ENCODE measurements at places on chromosomes 12 and 14. TPM values are rescaled to one million over a fixed set of nuclear protein-coding genes. Genes with fewer than 3 reads are reported as not detected.

Gene EXOC3L4
- total RNA-seq = 0.26 TPM

Gene RNFT2
- 0.26 TPM for total RNA-seq

Gene CLBA1
- 8.4 TPM for total RNA-seq

Gene SELPLG
- 0.13 TPM for total RNA-seq

Gene SERPINA12
- total RNA-seq = not detected

Gene FGD6
- 13.3 TPM for total RNA-seq

Gene SINHCAF
- 182 TPM for total RNA-seq

Gene MYH6
- not detected for total RNA-seq

Gene PCK2
- 84.8 TPM for total RNA-seq

Gene KRT1
- not detected for total RNA-seq

Gene RTL1
- not detected for total RNA-seq

Gene NPFF
- total RNA-seq = not detected

Gene LRTM2
- total RNA-seq = not detected

Gene C3AR1
- not detected for total RNA-seq

Gene FGF6
- total RNA-seq = not detected

Gene APOF
- total RNA-seq = not detected

- peak; percentile 52 for DNase-seq
Measured at GRCh38 chr14:21748869-21749303, 75.3 kb upstream of the OR4E1 start.

- DNase-seq = no peak
Measured at GRCh38 chr14:63268771-63269170, 50.0 kb downstream of the GPHB5 start.

DNA sequence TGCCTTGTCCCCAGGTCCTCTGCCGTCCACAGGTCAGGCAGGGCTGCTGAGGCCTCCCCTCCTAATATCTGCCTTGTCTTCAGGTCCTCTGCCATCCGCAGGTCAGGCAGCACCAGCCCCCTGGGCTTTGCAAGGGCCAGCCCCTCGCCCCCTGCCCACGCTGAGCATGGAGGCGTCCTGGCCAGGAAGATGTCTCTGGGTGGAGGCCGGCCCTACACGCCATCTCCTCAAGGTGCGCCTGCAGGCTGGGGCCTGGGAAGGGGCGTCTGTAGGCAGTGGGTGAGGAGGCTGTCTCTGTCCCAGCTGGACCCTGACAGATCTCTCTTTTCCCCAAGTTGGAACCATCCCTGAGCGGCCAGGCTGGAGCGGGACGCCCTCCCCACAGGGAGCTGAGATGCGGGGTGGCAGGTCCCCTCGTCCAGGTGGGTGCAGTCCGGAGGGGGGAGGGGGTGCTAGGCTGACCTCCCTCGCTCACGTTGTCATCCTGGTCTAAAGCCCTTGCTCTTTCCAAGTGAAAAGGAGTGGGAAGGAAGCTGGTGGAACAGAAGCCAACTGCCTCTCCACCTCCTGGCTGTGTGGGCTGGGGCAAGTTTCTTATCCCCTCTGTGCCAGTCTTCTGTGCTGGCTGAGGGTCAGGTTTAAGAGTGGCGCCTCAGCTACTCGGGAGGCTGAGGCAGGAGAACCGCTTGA, 13.9 kb upstream of the PUS1 start:
- no peak for DNase-seq

- DNase-seq = no peak
Measured at GRCh38 chr12:11310336-11310735, at the start of gene PRB4. Gene PRB4 (minus strand): TSS chr12:11310436. CDS start chr12:11310398, 38 bp downstream.

GRCh38 chr12:112798048-112798760, 6.7 kb downstream of the RPH3A start:
- DNase-seq = no peak

- DNase-seq = peak; percentile 49
Measured at GRCh38 chr14:88129306-88130056, 124.5 kb downstream of the GPR65 start.

GRCh38 chr14:22420598-22421186, 168.3 kb downstream of the DAD1 start:
- DNase-seq = no peak

DNA sequence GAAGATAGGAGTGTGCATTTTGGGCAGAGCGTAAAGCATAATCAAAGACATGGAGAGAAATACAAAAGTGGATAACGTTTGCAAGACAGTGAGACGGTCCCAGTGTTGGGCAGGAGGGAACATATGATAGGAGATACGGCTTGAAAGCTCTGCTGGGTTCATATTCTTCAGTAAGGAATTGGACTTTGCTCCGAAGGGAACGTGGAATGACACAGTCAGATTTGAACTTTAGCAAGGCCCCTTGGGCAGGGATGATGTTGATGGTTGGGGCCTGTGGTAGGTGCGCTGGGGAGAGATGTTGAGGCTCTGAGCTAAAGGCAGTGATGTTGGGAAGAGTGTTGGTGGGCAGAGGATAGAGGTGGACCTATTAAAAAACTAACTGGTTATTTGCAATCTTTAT, 143.5 kb upstream of the TBX3 start:
- DNase-seq = no peak

DNA sequence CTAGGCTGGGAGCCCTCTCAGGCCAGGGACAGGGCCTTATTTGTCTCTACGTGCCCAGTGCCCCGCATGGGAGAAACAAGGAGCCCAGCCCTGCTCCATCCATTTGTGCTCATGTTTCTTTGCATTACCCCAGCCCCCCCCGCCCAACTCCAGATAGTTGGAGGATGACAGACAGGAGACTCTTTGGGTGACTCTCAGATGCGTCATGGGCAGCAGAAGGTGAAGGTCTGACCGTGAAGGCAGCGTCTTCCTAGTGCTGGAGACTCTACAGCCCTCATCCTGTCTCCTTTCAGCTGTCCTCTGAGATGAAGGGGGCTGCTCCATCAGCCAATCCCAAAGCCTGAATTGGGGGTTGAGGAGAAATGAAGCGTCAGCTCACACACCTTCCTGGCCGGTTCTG, 283 bp upstream of the PSMB11 start:
- no peak for DNase-seq

- DNase-seq = peak; percentile 93
Measured at GRCh38 chr14:78143489-78144145, 26.6 kb upstream of the NRXN3 start.

- DNase-seq = no peak
Measured at GRCh38 chr12:104632724-104633201, 176.0 kb downstream of the CHST11 start.

DNA sequence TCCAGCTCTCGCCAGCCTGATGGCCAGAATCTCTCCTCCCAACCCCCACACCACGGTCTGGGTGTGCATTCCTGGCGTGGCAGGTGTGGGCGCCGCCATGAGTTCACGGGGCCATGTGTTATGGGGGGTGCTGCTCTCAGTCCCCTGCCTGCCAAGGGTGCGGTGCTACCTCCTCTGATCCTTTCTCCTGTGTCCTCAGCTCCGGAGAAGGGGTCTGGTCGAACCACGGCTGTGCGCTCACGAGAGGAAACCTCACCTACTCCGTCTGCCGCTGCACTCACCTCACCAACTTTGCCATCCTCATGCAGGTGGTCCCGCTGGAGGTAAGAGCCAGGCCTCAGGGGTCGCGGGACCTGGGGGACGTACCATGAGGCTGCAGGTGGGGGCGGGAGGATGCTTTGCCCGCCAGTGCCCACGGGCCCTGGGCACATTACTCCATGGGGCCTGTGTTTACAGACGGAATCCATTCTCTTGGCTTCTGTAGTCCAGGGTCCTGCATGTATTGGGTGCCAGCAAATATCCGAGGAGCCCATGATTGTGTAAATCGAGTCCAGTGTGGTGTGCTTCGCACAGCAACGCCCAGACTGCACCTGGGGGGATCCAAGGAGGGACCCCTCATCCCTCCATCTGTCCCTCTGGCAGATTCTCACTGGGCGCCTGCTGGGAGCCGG, 130.8 kb downstream of the ADGRD1 start:
- DNase-seq = no peak

DNA sequence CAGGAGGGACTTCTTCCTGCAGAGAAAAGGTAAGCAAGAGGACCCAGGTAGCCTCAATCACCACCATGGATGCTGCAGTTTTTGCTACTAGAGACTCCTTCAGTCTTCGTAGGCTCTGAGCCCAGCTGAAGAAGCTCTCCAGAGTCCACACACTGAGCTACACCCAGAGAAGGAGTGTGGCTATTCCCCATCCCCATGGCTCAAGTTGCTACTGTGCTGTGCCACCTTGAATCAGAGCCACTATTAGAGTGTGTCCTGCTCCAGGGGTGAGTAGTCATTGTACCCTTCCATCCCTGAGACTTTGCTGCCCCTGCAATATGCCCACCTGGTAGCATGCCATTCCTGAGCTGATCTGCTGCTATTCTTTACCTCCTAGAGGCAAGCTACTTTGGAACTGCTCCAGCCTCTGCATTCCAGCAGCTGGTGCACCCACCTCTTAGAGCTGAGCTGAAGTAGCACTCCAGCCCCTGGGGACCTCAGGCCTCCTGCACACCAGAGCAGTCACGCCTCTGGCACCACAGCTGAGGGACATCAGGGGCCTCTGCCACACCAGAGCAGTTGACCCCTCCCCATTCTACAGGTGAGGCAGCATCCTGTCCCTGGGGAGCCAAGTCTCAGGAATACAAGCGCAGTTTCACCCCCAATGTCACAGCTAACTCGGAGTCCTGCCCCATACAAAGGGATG, 213.0 kb downstream of the TRHDE start:
- no peak for DNase-seq

- DNase-seq = peak; percentile 59
Measured at GRCh38 chr12:130761537-130762318, 45.6 kb upstream of the RIMBP2 start.

- no peak for DNase-seq
Measured at GRCh38 chr14:76293923-76294322, 82.0 kb upstream of the ESRRB start.

- no peak for DNase-seq
Measured at GRCh38 chr12:122990561-122990960, 10.1 kb downstream of the ARL6IP4 start.

GRCh38 chr14:51616724-51617409, 34.8 kb upstream of the FRMD6 start:
- peak; percentile 91 for DNase-seq

DNA sequence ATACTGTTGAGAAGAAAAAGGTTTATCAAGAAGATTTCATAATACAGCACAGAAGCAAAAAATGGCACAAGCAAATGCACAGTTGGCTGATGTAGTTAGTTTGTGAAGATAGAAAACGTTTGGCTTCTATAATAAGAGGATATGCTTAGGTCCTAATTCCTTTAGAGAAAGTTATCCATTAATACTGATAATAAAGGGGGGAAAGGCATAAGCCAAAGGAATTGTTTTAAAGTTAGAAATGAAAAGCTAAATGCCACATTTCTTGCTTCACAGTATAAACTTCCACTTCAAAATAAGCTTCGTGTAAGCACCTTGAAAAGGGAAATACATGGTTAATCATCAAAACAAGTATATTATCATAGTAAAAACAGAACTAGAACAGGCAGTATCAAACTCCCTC, 12.4 kb downstream of the LMO3 start:
- DNase-seq = peak; percentile 60

DNA sequence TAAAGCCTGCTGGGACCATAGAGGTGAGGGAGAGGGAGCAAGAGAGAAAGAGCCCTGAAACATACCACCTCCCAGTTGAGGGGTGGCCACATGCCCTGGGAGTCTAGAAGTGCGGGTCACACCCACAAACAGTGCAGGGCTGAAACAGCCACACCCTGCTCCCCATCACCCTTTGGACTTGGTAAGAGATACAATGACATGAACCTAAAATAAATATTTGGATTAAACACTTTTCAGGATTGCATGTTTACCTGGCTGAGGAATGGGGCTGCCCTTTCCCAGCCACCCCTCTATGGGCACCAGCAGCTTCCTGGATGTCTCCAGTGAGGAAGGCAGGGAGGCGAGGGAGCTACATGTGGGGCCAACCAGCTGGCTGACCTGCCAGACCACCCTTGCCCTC, 39.0 kb upstream of the TC2N start:
- no peak for DNase-seq

DNA sequence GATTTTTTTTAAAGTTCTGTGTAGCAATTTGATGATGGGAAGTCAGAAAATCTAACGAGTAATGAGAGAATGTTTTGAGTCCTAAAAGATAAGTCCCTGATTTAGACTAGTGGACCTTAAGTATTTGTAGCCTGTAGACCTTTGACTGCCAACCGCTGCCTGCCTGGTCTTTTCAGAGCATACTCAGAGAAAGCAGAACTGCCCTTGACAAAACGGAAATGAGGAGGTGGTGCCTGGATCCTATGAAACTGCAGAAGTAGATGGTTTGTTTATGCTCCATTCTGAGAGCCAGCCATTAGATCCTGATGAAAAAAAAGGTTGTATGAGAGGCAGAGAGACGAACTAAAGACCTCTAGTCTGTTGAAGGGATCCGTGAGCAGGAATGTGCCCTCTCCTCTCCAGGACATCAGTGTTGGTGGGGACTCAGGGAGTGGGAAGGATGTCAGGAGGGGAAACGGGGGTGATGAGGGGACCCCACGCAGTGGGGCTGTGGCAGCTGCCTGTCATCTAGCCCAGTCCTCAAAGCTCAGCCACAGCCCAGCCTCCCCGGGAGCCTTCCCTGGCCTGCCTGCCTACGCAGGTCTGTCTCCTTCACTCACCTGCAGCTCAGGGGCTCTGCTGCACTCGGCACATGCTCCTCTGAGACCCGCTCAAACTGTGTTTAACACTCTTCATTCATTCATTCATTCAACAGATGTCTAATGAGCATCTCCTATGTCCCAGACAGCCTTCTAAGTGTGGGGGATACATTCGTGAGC, 447.5 kb downstream of the AACS start:
- no peak for DNase-seq

DNA sequence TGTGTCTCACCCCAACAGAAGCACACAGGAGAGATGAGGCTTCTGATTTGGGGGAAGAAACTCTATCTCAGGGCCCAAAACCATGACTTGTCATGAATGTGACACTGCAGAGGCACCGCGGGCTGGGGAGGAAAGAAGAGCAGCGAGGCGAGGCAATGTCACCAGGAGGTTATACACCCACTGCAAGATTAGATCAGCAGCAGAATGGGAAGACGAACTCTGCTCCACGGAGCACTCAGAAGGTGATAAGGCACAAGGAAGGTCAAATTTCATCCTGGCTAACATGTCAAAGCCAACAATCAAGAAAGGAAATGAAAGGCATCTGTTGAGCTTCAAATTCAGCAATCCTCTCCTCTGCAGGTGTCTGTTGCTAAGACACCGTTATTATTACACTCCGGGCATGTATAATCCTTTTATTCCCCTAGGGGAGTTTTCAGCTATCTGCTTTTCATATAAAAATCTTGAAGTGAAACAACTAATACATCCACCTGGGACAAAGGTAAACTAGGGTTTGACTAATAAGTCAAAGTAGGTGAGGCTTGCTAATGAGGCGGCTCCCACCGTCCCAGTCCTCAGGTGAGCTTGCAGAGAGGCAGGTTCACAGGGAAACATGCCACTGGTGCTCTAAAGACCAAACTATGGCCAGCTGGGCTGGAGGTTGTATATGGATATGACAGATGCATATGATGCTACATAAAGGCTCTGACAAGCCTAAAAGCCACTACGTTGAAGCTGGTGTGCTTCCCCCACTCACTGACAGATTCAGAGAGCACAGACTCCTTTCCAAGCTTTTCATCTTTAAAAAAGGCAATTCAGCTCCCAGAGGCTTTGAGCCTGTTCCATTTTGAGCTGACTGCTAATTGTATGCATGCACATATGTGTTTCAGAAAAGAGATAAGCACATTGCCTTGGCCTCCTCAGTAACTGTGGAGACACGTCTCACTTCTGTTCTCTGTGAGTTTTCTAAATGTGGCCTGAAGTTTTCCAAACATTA, 221.2 kb downstream of the NELL2 start:
- DNase-seq = no peak
